ENCODE measurements at places on chromosomes 12 and 14.

DNA sequence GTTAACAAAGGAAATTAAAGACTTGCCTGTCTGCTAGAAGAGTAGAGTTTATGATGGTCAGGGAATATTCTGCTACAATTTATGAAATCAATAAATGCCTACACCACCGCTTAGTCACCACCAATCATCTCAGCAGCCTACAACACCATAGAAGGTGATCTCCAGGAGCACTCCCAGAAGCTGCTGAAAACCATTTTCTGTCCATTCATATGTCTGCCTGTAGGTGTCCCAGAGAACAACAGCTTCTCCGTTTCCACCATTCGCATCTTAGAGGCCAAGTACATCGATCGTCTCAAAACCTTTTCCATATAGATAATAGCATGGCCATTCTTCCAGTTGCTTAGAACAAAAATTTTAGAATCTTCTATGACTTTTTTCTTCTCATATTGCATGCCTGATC lies 303.4 kb downstream of the KCNC2 start:
- no peak for DNase-seq

DNA sequence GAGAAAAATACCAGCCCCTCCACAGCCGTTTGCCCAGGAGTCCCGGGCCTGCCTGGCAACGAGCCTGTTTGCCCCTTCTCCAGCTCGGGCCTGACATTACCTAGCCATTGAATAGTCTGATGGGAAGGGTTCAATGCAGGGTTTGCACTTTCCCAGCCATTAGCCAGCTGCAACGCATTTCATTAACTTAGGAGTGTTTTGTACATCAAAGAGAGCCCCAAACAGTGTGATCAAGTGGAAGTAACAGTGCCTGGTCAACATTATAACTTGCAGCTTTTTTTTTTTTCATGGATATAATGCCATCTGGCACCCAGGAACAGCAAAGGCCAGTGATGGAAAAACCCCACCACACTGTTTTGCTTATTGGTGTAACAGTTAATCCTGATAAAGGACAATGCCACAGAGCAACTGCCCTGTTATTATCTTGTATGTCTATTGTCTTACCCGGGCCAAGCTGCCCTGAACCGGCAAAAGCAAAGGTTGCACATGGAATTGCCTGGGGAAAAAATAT lies 38.0 kb downstream of the BTG1 start:
- DNase-seq: no peak

- no peak for DNase-seq
Observed at GRCh38 chr12:91866566-91866965, 279.1 kb downstream of the BTG1 start.

GRCh38 chr14:73780391-73780790 lies 66.2 kb upstream of the PNMA1 start:
- no peak for DNase-seq

DNA sequence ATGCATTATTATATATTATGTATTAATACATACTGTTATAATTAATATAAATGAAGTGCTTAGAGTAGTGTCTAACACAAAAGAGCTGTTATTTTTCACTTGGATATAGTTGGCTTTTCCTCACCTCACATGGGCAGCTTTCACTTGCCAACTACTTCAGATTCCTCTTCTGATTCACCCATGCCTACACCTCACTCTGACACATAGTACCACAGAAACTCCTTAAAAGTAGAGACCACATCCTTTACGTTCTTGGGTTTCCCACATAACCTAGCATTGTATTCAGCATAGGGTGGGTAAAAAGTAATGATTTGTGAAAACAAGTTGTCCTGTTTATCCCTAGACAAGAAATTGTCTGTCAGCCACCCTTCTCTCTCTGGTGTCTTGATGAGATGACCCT lies 61.0 kb downstream of the DIO2 start:
- DNase-seq: no peak

- DNase-seq: no peak
Observed at GRCh38 chr12:30794020-30794419, 39.3 kb upstream of the CAPRIN2 start.

- no peak for DNase-seq
Observed at GRCh38 chr14:63438065-63438757, 105.0 kb downstream of the PPP2R5E start.

DNA sequence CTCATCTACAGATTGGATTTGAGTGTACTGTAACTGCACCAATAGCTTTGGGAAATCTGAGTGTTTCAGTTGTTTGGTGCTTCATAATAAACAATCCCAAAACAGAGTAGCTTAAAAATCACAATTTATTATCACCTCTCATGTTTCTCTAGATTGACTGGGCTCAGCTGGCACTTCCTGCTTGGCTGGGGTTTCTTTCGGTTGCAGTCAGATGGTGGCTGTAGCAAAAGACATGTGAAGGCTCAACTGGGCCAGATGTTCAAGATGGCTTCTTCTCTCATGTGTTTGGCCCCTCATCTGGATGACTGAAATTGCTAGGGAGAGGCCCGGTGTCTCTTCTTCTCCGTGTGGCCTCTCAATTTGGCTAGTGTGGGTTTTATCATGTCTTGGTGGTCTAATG lies 12.1 kb upstream of the BMP4 start:
- no peak for DNase-seq

- no peak for DNase-seq
Observed at GRCh38 chr12:12705838-12706520, 10.0 kb upstream of the GPR19 start.

DNA sequence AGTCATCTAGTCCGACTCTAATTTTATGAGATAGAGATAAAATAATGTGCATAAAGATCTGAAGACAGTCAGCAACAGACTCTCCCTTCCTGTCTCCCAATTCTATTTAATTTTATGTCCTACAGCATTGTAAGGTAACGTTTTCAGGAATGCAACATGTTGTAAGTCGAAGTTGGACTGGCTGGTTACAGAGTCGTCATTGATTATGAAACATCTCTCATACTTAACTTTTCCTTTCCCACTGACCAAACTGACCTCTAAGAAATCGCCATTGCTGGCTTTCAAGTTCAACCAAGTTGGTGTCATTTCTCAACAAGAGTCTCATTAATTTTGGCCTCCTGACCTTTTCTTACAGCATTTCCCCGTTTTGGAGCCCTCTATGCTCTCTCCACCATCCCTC lies 4.9 kb upstream of the RIC8B start:
- no peak for DNase-seq

- DNase-seq: no peak
Observed at GRCh38 chr12:95258803-95259202, 41.2 kb downstream of the VEZT start.

DNA sequence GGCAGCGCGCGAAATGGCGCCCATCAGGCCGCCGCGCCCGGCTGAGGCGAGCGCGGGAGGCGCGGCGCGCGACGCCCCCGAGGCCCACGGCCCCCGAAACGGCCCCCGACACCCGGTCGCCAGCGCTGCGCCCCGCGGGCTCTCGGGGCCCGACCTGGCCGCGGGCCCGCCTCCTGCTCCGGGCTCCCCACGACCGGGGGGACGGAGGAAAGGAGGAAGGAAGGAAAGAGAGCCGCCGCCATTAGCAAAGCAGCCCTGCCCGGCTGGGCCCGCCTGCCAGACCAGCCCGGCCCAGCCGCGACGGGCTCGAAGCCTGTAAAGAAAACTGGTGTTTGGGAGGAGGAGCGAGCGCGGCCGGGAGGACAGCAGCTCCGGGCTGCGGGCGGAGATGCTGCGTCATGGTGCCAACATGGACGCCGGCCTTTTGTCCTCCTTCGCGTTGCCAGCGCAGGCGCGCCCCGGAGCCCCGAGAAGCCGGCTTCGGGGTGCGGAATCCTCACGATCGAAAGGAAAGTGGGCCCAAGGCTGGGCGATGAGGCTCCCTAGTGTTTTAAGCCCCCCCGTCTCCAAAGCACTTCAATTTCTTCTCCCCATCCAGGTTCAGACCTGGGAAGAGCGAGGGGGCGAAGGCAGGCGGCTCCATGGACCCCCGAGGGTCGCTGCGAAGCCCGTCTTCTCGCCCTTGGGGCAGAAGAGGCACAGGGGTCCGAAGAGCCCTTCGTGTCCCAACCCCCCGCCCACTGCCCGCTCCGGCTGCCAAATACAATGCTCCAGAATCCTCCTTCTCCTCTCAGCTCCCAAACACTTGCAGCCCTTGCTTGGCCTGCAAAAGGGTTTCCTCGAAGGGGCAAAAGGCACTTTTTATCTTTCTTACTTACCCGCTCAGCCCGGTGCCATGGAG lies 2.9 kb upstream of the SETD1B start:
- no peak for DNase-seq

- no peak for DNase-seq
Observed at GRCh38 chr14:89280600-89280999, 136.4 kb downstream of the FOXN3 start.

GRCh38 chr14:72888636-72889201 lies 5.2 kb downstream of the DPF3 start:
- DNase-seq: no peak

DNA sequence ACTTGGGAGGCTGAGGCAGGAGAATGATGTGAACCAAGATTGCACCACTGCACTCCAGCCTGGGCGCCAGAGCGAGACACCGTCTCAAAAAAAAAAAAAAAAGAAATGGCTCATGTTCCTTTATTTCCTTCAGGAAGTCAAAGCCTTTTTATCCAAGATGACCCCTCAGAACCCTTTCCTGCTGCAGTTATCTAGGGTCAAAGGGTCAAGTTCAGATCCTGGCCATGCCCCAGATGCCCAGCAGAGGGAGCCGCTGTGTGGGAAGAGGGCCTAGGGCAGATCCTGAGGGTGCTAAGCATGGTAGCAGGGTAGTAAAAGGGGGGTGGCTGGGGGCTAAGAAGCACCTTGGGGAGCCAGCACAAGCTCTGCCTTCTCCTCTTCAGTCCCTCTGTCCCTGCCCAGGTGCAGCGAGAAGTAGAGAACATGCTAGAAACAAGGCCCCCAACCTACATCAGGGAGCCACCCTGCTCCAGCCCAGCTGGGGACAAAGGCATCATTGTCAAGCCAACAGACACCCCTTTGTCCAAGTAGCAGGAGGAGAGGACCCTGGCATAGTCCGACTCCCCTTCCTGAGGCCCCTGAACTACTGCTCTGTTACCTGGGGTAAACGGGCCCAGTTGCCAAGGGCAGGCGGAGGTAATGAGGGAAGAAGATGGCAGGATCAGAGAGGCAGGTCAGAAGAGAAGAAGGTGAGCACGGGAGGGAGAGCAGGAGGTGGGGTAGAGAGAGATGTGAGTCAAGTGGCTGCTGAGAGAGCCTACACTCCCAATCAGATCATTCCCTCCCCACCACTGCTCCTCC lies 6.5 kb downstream of the NFE2 start:
- DNase-seq: no peak

DNA sequence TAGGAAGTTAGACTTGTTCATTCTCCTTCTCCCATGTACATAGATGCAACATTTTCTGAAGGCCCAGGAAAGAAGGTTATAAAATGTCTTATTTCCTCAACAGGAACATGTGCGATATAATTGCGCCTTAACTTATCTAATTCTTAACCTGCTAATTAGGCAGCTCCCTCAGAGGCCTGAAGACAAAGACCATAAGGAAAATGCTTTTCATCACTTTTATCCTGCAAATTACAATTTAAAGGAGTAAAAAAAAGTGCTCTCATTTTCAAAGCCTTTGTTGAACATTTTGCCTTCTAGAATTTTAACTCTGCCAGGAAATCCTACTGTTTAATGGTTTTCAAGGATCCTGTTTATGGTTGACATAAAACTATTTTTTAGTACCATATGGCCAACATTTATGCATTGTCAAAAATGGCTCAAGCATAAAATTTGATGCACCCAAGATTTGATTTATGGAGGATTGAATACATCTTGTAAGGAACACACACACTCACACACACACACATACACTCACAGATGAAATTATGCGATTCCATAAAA lies 660.4 kb upstream of the TMEM132C start:
- DNase-seq: no peak

DNA sequence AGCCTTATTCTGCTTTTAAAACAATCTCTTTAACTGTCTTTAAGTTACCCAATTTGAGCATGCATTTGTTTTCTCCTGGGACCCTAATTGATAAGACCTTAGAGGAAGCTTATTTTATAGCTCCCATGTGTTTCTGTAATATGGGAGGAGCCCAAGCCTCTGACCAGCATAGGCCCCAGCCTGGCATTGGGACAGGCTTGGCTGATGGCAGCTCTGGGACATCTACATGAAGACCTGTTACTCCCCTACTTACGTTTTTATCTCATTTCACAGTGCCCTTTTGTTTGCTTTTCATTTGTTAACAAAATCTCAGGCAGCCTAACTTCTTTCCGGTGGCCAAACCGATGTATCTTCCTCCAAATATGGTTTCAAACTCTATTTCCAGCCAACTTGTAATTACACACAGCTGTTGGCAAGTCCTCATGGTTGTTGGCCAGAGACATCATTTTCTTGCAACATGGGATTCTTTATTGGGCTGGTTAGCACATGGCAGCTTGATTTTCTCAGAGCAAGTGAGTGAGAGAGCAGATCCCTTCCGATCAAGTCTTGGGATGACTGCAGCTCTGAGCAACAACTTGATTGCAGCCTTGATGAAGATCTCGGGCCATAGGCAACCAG lies 1117.5 kb downstream of the AACS start:
- DNase-seq: no peak

DNA sequence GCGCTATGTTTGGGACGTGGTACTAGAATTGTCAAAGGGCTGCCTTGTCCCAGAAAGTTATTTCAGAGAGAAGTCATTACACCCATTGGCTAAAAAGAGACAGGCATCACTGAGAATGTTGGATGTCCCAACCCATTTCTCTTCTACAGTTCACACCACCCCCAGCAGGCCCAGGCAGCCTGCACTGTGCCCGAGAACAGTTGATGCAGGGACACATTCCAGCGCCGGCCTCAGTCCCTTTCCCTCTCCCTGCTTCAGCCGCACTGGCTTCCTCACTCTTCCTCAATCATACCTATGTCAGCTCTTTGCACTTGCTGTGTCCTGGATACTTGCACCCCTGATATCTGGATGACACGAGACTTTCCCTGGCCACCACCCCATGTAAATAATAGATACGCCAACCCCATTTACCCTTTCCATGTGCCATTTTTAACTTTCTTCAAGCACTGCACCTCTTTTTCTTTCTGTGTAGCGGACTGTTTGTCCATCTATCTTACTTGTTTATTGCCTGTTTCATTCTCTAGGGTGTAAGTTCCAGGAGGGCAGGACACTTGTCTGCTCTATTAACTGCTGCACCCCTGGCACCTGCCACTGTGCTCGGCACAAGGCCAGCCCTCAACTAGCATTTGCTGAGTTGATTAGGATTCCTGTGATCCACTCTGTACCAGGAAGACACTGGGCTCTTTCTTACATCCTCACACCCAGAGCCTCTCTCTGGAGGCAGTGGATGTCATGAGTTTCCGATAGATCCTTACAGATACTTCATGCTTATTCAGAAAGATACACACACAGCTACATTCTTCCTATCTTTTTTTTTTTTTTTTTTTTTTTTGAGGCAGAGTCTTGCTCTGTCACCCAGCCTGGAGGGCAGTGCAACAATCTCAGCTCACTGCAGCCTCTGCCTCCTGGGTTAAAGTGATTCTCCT lies 76.6 kb upstream of the CEP83 start:
- no peak for DNase-seq

DNA sequence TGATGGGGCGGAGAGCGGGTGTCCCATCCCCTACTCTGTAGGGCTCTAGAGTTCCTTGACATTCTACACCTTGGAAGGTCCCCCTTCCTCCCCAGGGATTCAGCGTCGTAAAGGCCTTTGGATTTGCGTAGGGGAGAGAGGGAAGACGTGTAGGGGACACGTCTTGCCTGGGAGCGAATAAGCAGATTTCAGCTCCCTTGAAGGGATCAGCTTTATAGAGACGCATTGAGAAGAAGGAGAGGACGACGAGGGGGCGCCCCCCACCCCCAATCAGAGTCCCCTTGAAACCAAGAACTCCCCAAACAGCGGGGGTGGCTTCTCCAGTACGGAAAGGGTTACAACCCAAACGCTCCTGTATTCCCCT lies 324 bp downstream of the CALCOCO1 start:
- DNase-seq: no peak

GRCh38 chr12:131418121-131418520 lies 292.8 kb upstream of the SFSWAP start:
- DNase-seq: no peak
